ENCODE measurements at places on chromosomes 6 and 20.

- DNase-seq, result no peak
Observed at GRCh38 chr6:18897350-18897749, 510.2 kb downstream of the RNF144B start.

DNA sequence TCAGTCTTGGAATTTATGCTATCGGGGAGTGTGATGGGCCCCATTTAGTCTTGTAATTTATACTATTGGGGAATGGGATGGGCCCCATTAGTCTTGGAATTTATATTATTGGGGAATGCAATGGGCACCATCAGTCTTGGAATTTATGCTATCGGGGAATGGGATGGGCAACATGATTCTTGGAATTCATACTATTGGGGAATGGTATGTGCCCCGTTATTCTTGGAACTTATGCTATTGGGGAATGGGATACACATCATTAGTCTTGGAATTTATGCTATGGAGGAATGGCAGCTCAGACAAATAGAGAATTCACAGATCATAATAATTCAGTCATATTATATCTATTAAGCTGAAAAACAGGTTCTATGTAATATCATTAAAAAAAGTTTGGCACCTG, 300.3 kb downstream of the SMOC2 start:
- DNase-seq, result no peak

- DNase-seq, result no peak
Observed at GRCh38 chr6:30244560-30244959, 31.4 kb upstream of the TRIM26 start.

DNA sequence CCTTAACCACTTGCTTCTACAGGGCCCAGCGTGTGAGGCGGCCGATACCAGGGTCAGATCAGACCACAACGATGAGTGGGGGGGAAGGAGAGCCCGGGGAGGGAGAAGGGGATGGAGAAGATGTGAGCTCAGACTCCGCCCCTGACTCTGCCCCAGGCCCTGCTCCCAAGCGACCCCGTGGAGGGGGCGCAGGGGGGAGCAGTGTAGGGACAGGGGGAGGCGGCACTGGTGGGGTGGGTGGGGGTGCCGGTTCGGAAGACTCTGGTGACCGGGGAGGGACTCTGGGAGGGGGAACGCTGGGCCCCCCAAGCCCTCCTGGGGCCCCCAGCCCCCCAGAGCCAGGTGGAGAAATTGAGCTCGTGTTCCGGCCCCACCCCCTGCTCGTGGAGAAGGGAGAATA, 2.8 kb downstream of the RING1 start:
- DNase-seq, result no peak
